ENCODE measurements at places on chromosomes 7 and 10. TPM values are rescaled to one million over a fixed set of nuclear protein-coding genes. Genes with fewer than 3 reads are reported as not detected.
A peak's percentile ranks its signal among the peaks of the same experiment; 100 is the strongest.

GRCh38 chr7:124818807-124819206, 53.2 kb upstream of the GPR37 start:
- no peaks in the 10 kb centered on the region for H3K36me3 ChIP-seq
- DNase-seq: no peak
- H3K4me1 ChIP-seq: no peaks in the 10 kb centered on the region
- H3K4me3 ChIP-seq: no peak overlapping the region
- H3K27ac ChIP-seq: no peak overlapping the region
- H3K27me3 ChIP-seq: no peaks in the 10 kb centered on the region

DNA sequence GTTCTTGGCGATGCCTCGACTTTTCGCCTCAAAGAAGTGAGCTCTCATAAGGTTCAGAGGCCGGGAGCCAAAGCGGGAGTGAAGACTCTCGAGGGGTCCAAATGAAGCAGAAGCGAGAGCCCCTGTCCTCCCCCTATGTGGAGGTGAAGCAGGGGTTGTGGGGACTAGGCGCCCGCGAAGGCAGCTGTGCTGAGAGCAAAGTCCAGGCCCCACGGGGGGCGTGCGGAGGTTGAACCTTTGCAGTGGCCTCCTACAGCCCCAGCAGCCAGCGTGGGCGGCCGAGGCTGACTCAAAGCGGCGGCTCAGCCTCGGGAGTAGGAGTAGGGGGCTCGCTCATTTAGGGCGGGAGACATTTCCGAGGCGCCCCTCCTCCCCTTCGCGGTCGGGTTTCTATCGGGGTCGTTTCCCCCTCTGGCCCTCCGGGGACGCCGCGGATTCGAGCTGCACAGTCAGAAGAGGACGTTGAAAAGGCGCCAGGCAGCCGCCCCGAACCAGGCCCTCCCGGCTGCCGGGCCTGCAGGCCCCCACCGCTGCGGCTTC, 553 bp upstream of the ADD3 start:
- H3K27me3 ChIP-seq: no peaks in the 10 kb centered on the region
- no peak overlapping the region for H3K27ac ChIP-seq
- no peak overlapping the region for H3K4me3 ChIP-seq
- H3K36me3 ChIP-seq: peaks cover 2% of the 10 kb centered on the region

DNA sequence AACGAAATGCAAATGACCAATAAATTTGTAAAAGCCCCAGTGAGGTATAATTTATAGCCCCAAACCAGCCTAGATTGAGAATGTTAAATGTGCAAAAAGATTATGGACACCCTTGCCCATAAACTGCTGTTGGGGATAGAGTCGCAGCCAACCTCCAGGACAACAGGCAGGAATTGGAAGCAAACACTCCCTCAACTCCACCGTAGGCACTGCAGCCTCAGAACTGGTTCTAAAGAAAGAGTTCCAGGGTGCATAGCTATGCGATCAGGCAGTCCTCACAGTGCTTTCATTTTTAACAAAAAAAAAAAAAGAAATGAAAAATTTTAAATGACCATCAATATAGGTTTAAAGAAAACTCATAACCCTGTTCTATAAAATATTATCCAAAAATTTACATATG, 86.2 kb downstream of the CXCL12 start:
- H3K27ac ChIP-seq: no peak overlapping the region
- DNase-seq: no peak
- no peak overlapping the region for H3K4me3 ChIP-seq
- peaks cover 5% of the 10 kb centered on the region for H3K27me3 ChIP-seq
- no peaks in the 10 kb centered on the region for H3K36me3 ChIP-seq

- no peak overlapping the region for H3K27ac ChIP-seq
- peaks cover 1% of the 10 kb centered on the region for H3K36me3 ChIP-seq
- H3K4me1 ChIP-seq: no peaks in the 10 kb centered on the region
- no peak for DNase-seq
These were observed 3.4 kb downstream of the CPA4 start for GRCh38 chr7:130296221-130296951.

- H3K36me3 ChIP-seq: no peaks in the 10 kb centered on the region
- H3K27me3 ChIP-seq: no peaks in the 10 kb centered on the region
- no peak for DNase-seq
- no peaks in the 10 kb centered on the region for H3K4me1 ChIP-seq
These were observed 606.0 kb downstream of the INHBA start for GRCh38 chr7:41096917-41097316.

GRCh38 chr7:98841179-98841997, 28.4 kb downstream of the TMEM130 start:
- H3K27me3 ChIP-seq: no peaks in the 10 kb centered on the region
- DNase-seq: peak; percentile 75
- no peak overlapping the region for H3K4me3 ChIP-seq
- no peak overlapping the region for H3K27ac ChIP-seq
- no peaks in the 10 kb centered on the region for H3K36me3 ChIP-seq
- H3K4me1 ChIP-seq: no peaks in the 10 kb centered on the region

DNA sequence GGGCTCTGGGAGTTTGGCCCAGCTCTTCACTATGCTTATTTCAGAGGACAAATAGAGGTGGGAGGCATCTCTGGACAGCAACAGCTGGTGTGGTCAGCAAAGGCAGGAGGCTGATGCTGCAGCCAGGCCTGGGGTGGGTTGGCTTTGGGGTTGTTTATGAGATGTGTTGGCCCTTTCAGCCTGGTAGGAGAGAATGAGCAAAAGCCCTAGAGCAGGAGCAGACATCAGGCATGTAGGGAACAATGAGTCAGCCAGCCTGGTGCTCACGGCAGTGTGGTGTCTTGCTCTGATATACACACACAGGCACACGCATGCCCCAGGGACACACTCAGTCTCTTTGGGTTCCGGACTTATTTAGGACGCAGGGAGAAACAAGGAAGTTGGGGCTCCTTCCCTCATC, 157.1 kb downstream of the PRKCQ start:
- peaks cover 36% of the 10 kb centered on the region for H3K4me1 ChIP-seq
- peak; percentile 64 for DNase-seq
- H3K27me3 ChIP-seq: no peaks in the 10 kb centered on the region
- peak overlapping the region; percentile 67 for H3K27ac ChIP-seq
- H3K36me3 ChIP-seq: no peaks in the 10 kb centered on the region

DNA sequence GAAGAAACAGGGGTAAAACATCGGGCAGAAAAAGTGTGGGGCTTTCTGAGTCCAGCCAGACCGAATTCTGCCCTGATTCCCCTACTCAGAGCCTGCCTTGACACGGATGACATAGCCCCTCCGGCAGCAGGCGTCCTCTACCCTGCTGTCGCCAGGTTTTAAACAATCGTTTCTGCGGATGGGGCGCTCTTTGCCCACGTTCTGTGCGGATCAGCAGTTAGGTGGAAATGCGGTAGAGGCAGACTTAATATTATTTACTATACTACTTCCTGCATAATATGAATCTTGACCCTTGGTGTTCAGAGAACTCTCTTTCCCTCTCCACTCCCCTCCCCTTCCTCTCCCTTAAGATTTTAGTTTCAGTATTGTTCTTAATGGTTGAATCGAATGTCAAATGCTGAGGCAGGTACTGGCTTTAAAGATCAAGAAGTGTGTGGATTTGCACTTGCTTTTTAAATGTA, 2.4 kb downstream of the GATA3 start:
- H3K4me1 ChIP-seq: peaks cover 69% of the 10 kb centered on the region
- peaks cover 15% of the 10 kb centered on the region for H3K27me3 ChIP-seq
- DNase-seq: peak; percentile 68
- peak overlapping the region; percentile 99 for H3K27ac ChIP-seq
- peaks cover 28% of the 10 kb centered on the region for H3K36me3 ChIP-seq

DNA sequence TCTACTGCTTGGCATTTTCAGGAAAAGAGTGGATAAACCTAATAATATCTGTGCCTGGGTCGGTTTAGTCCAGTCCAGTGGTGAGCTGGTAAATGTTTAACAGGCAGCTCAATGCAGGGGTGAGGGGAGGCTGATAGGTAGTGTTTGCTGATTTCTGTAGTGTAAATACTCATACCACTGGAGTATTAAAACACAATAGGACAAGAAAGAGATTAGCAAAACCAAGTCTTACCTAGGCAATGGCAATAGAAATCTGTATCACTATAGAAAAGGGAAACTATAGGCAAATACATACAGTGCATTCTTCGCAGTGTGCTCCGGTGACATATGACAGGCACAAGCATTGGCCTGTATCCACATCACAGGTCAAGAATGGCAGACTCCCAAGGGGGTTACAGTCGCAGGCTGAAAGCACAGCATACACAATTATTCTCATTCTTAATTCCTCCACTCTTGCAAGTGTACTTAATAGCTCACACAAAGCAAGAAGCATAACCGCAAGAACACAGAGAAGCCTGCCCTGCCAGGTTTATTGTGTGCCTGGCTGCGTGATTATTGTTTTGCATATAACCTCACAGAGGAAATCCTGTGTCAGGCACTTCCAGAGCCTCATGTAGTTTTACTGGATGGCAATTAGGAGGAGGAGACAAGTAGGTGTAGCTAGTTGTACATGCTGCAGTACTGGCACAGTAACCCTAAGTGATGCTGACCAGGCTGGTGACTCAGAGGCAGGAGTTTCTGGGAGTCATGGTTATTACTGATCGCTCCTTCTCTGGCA, 35.0 kb downstream of the LAMB4 start:
- DNase-seq: no peak
- no peaks in the 10 kb centered on the region for H3K4me1 ChIP-seq
- H3K36me3 ChIP-seq: no peaks in the 10 kb centered on the region

- no peaks in the 10 kb centered on the region for H3K36me3 ChIP-seq
- peaks cover 6% of the 10 kb centered on the region for H3K27me3 ChIP-seq
- H3K27ac ChIP-seq: no peak overlapping the region
These were observed 9.3 kb upstream of the PNLIPRP3 start for GRCh38 chr10:116418389-116418788.

GRCh38 chr7:10779465-10780399, 193.9 kb upstream of the PHF14 start:
- no peak for DNase-seq
- H3K36me3 ChIP-seq: no peaks in the 10 kb centered on the region
- no peaks in the 10 kb centered on the region for H3K4me1 ChIP-seq
- no peak overlapping the region for H3K27ac ChIP-seq

GRCh38 chr10:127415901-127416581, 133.1 kb upstream of the NPS start:
- no peaks in the 10 kb centered on the region for H3K36me3 ChIP-seq
- H3K4me1 ChIP-seq: no peaks in the 10 kb centered on the region
- H3K27me3 ChIP-seq: no peaks in the 10 kb centered on the region
- no peak overlapping the region for H3K27ac ChIP-seq

DNA sequence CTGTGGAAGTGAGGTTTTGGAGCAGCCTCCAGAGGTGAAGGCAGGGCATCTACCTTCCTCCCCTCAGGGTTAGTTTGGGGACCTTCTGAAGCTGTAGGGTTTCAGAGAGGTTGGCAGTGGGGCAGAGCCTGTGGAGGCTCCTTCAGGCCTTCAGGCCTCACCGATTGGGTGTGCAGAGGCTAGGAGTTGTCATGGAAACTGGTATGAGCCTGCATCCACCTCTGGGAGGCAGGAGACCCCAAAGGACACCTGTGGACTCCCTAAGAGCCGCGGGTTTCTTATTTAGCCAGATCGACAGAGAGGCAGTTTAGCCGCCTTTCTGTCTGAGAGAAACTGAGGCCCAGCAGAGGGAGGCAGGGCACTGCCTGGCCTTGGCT, 2.0 kb downstream of the LZTS2 start:
- H3K27me3 ChIP-seq: no peaks in the 10 kb centered on the region
- DNase-seq: no peak
- H3K4me3 ChIP-seq: no peak overlapping the region
- H3K36me3 ChIP-seq: peaks cover 2% of the 10 kb centered on the region

DNA sequence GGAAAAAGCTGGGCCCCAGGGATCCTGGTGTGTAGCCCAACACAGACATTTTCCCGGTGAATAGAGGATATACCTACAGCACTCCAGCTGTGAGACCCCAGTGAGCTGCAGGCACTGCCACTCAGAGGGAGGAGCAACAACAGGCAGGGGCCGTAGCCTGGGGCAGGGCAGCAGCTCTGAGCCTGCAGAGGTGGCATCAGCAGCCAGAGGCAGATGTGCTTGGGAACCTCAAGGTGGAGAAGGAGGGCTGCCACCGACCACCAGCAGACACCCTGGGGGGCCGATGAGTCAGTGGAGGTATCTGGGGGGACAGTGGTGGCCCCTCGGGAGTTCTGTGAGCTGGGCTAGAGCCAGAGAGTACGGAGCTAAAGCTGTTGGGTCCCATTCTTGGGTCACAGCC, 110.2 kb upstream of the GDF10 start:
- H3K27ac ChIP-seq: no peak overlapping the region
- peaks cover 8% of the 10 kb centered on the region for H3K4me1 ChIP-seq
- H3K36me3 ChIP-seq: no peaks in the 10 kb centered on the region
- H3K4me3 ChIP-seq: no peak overlapping the region
- no peaks in the 10 kb centered on the region for H3K27me3 ChIP-seq

DNA sequence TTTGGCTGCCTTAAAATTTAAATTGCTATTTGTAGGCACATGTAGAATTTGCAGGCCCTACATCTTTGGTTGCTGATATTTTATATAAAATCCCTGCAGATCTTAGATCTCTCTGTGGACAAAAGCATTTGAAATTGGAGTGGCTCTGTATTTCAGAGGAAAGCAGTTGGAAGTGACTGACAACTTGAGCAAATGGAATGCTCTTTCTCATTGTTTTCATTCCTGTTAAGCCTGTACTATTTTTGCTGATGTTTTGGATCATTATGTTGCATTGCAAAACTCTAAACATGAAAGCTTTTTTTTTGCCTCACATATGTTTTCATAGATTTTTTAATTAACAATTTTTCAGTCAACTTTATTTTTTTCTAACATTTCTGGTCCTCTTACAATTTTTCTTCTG, 251.2 kb upstream of the MDFIC start:
- no peak for DNase-seq
- no peaks in the 10 kb centered on the region for H3K27me3 ChIP-seq
- no peak overlapping the region for H3K27ac ChIP-seq

GRCh38 chr10:33975481-33975880, 641.0 kb upstream of the NRP1 start:
- no peak overlapping the region for H3K4me3 ChIP-seq
- no peak overlapping the region for H3K27ac ChIP-seq
- no peak for DNase-seq
- no peaks in the 10 kb centered on the region for H3K4me1 ChIP-seq
- H3K36me3 ChIP-seq: no peaks in the 10 kb centered on the region
- H3K27me3 ChIP-seq: peaks cover 32% of the 10 kb centered on the region

- peaks cover 16% of the 10 kb centered on the region for H3K27me3 ChIP-seq
- peaks cover 5% of the 10 kb centered on the region for H3K36me3 ChIP-seq
- H3K4me3 ChIP-seq: no peak overlapping the region
- no peaks in the 10 kb centered on the region for H3K4me1 ChIP-seq
- no peak overlapping the region for H3K27ac ChIP-seq
These were observed 67.5 kb downstream of the STRA8 start for GRCh38 chr7:135300913-135301765.

RBP4 gene
- not detected for total RNA-seq

SPDYE2 gene
- total RNA-seq: not detected

CABCOCO1 gene
- not detected for total RNA-seq

PRKG1 gene
- not detected for total RNA-seq

ZSCAN21 gene
- total RNA-seq: 8.4 TPM

GPR146 gene
- total RNA-seq: 0.91 TPM

COMMD3 gene
- 95.0 TPM for total RNA-seq

SLC16A9 gene
- 0.14 TPM for total RNA-seq

PHKG1 gene
- total RNA-seq: 2.6 TPM

HOXA10 gene
- 0.19 TPM for total RNA-seq

AFAP1L2 gene
- total RNA-seq: 1.5 TPM

PAX4 gene
- not detected for total RNA-seq

STK31 gene
- 1.3 TPM for total RNA-seq
